GM04504 (cell line): ENCODE measurements at places on chromosomes 2 and 18.

DNA sequence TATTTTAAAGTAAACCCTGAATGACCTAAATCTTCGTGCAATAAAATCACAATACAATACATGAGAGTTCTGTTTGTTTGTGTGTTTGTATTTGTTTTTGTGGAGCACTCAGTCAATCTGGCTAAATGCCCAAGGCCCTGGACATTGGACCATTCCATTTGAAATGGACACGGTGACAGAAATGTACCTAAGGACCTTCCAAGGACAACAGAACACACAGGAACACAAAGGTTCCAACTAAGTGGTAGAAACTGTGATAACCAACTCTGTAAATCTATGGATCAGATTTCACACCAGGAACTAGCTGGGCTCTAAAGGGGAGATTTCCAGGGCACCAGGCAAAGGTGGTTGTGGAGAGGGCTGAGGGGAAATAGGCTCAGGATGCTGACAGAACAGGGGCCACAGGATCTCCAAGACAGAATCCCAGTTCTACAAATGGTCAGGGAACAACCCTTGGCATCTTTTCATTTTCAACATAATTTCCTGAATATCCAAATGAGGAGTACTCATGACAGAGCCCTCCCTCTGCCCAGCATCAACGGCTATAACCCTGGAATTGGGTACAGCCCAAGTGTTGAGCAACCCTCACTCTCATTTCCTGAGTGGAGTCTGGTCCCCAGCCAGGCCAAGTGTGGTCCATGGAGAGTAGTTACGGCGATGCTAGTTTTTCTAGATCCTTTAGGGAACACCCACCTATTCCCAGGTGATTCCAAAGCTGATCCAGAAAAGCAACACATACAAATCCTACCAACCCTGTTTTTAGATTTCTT, 78.4 kb downstream of the NCKAP5 start:
- DNase-seq, result peak; percentile 24

GRCh38 chr2:28108143-28108542, 217.6 kb downstream of the BABAM2 start:
- DNase-seq, result peak; percentile 50

- peak; percentile 62 for DNase-seq
These were observed 108.5 kb upstream of the COL5A2 start for GRCh38 chr2:189287982-189288521.

DNA sequence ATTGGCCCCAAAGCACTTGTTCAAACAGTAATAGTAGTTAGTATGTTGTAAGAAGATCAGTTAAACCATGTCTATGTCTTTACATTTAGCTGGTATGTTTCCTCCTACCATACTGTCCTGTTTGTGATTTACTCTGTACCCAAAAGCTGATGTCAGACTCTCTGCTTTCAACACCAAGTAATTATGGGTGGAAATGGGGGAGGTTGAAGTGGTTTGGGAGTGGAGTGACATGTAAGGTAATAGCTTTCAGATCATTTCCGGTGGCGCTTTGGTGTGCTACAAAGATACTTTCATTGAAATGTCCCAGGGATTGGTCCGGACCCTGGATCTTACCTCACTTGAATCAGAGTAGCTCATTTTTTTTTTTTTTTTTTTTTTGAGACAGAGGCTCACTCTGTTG, 39.7 kb upstream of the TGIF1 start:
- no peak for DNase-seq

GRCh38 chr2:196399722-196400691, 228.6 kb upstream of the STK17B start:
- peak; percentile 73 for DNase-seq

- DNase-seq, result no peak
These were observed 418.3 kb upstream of the LRRTM1 start for GRCh38 chr2:80722803-80723202.

- no peak for DNase-seq
These were observed 43.7 kb upstream of the RMDN2 start for GRCh38 chr2:37881397-37881796.

- DNase-seq, result peak; percentile 29
These were observed 70.8 kb downstream of the QPCT start for GRCh38 chr2:37415128-37415820.

GRCh38 chr2:84388133-84388532, 70.9 kb downstream of the SUCLG1 start:
- peak; percentile 16 for DNase-seq

DNA sequence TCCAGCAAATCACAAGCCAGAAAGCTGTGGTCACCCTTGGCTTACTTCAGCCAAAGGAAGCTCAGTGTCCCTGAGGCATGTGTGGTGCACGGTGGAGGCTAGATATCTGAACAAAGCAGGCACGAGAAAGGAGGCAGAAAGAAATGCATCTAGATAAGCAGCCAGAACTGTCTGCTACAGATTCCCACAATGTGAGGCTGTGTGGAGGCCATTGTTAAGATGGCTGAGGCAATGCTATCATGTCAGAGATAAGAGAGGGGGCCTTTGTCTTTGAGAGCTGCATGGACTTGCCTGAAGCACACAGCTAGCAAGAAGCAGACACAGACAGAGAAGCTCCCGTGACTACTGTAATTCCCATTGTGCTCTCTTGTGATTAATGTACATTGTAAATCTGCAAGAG, 110.5 kb upstream of the LYPD6 start:
- no peak for DNase-seq

- no peak for DNase-seq
These were observed 109.7 kb upstream of the PKDCC start for GRCh38 chr2:41937921-41938708.

GRCh38 chr18:77755187-77755586, 505.5 kb downstream of the GALR1 start:
- DNase-seq, result no peak

DNA sequence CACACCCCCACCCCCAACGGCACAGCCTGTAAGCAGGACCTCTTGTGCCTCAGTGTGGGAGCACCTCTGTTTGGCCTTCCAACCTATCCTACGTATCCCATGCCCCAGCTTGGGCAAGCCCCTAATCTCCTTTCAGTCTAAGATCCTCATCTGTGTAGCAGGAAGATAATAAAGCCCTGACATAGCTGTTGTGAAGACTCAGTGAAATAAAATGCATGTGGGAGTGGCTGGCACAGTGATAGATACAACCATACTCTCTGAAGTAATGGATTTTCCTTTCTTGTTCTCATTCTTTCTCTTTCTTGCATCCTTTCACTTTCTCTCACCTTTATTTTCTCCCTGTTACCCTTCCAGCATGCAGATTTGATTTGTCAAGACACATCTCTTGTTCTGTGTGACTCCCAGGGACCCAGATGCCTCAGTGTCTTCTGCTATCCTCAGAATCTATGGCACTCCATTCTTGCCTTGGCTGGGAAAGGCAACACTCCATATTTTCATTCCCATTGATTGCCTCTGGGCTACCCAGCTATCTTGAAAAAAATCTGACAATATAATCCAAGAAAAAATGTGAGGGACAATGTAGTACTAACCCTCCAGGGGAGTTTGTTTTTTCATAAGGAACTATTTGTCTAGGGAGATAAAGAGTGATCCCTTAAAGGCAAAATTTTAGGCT, 207.2 kb upstream of the SETBP1 start:
- DNase-seq, result no peak

DNA sequence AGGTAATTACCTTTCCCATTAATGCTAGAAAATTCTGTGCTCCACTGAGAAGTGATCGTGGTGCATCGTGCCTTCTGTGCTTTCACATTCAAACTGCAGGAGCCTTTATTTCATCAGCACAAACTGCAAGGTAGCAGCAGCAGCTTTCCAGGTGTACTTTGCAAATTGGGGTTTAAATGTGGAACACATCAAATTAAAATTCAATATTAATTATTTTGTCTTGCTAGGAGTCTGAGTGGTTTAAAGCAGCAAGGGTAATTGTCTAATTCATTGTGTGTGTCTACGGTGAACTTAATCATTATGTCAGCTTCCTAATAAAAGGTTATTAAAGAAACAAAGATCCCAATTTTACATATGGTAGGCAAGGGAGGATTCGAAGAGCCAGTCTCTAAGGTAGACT, 180.8 kb upstream of the ATP5MC3 start:
- DNase-seq, result no peak
